ENCODE measurements at places on chromosomes 6 and 20.

DNA sequence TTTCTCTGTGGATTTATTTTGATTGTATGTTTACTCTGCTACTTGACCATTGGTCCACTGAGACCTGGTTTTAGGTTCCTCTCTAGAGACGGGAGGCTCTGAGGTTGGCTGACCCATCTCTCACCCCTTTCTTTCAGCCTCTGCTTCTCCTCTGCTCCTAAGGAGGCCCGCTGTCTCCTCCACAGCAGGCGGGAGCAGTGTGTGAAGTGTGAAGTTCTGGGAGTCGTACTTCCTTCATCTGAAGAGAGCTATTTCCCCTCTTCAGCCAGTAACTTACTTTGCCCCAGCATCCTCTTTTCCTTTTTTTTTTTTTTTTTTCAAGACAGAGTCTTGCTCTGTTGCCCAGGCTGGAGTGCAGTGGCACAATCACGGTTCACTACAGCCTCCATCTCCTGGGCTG lies 21.1 kb downstream of the PDRG1 start:
- no peak for DNase-seq

- DNase-seq, result no peak
These were observed 102.5 kb downstream of the RFX6 start for GRCh38 chr6:116979560-116979959.

DNA sequence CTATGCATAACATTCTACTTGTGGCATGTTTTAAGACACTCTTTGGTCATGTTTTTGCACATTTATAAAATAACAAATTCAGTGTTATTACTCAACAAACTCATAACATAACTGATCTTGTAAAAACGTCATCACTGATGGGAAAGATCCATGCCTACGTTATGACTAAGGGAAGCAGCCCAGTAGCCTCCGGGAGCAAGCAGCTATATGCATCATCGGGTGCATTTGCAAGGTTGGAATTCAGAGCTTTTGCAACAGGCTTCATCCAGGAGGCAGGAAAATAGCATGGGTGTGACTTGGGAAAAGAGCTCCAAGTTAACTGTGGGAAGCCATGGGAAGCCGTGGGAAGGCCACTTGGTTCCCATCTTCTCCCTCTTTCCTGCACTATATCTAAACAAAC lies 271.6 kb upstream of the SGK1 start:
- no peak for DNase-seq

- DNase-seq, result no peak
These were observed 6.4 kb downstream of the MYLK4 start for GRCh38 chr6:2744209-2744771.

DNA sequence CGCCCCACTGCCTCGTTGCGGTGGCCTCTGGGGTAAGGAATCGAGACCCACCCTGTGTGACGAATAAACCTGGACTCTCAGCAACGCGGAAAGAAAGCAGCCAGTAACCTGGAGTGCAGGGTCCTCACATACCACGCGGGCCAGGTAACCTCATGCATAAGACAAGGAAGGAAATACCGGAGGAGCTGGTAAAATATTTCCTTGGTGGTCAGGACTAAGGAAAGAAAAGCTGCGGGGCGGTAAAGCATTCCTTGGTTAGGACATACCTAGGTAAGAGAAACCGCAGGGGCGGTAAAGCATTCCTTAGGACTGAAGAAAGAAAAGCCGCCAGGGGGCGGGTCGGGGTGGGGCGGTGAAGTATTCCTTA lies 80.7 kb downstream of the SYTL3 start:
- no peak for DNase-seq

DNA sequence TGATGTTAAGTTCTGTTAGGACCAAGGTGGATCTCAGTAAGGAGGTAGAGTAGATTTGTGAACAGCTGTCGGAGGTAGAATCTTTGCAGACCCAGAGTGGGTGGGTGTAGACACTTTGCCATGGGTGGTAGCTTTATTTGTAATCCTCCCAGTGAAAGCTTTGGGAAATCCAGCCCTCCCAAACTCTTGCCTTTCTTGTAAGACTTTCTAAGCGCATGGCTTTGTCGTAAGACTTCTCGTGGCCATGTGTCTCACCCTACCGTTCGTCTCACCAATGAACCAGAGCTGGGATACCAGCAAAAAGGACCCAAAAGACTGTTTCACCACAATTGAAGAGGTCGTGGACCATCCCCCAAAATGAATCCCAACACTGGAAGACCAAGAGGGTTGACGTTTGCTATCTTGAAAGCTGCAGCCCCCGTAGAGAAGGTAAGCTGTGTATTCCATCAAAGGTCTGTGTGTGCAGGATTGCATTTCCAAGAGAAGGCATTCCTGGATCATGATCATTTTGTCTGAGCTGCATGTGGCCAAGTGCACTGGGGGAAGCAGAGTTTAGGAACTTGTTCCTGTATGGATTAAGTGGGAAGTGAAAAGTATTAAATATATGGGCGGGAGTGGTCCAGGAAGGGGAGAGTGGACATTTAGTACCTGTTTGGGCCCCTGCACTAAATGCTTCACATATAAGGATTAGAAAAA lies 5.8 kb upstream of the TMEM14A start:
- no peak for DNase-seq

- DNase-seq, result no peak
These were observed 757.0 kb upstream of the MMS22L start for GRCh38 chr6:98039904-98040607.

- no peak for DNase-seq
These were observed 98.6 kb downstream of the OGFRL1 start for GRCh38 chr6:71387179-71387578.

DNA sequence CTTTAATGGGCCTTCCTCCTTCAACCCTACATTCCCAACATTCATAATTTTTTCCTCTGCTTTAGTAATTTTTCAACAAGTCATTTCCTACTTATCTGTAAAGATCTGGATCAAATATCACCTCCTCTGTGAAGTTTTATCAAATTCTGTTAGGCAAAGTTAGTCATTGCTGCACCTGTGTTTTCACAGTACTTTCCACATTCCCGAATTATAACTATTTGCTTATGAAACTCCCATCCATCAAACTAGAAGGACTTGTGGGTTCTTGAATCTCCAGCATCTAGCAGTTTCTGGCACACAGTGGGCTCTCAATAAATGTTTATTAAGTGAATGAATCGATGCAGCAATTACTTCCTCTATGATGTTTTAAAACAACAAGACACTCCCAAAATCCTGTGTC lies 257.6 kb downstream of the HDGFL1 start:
- DNase-seq, result no peak

- peak; percentile 83 for DNase-seq
These were observed 96.0 kb downstream of the SOBP start for GRCh38 chr6:107585815-107586435.

- no peak for DNase-seq
These were observed 34.5 kb upstream of the FERMT1 start for GRCh38 chr20:6157345-6157744.

Data from SK-N-MC (cell line).